ENCODE measurements at places on chromosomes 11 and 22.

GRCh38 chr11:122113836-122114825 is 1.9 kb downstream of the BLID start:
- no peak for DNase-seq

- no peak for DNase-seq
Measured at GRCh38 chr11:2923446-2924375, 5.5 kb downstream of the PHLDA2 start.

- DNase-seq: no peak
Measured at GRCh38 chr11:19218216-19218615, 16.4 kb upstream of the CSRP3 start.

DNA sequence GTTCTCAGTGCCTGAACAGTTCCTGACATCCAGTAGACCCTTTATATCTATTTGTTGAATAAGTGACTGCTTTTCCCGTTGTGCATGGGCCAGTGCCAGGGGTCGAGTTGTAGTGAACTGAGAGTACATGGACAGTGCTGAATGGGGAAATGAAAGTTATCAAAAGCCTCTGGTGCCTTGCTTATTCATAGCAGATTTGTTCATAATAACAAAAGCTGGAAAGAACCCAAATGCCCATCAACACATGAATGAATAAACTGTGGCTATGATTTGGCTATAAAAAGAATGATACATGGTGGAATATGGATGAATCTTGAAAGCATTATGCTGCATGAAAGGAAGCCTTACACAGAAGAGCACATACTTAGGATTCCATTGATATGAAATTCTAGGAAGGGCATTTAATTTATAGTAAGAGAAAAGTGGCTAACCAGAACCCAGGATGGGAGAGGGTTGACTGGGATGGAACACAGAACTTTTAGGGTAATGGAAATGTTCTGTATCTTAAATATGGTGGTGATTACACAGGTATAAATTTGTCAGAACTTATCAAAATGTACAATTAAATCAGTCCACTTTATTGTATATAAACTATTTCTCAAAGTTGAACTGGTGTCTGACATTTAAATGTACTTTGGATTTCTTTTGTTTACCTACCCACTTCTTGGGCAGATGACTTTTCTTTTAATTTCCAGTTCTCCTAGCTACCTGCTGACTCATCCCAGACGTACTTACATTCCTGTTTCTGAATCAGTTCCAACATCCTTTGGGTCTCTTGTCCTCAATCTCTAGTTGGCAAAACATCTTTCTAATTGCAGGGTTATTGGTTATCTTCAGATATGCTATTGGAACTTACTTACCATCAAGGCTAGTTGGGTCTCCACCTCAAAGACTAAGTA is 42.8 kb downstream of the PACS1 start:
- no peak for DNase-seq

GRCh38 chr11:31492320-31492913 is 17.0 kb downstream of the IMMP1L start:
- no peak for DNase-seq

- DNase-seq: no peak
Measured at GRCh38 chr22:48366591-48366990, 1461.1 kb downstream of the BRD1 start.

- DNase-seq: no peak
Measured at GRCh38 chr11:94558932-94559331, 8.2 kb upstream of the PIWIL4 start.

- no peak for DNase-seq
Measured at GRCh38 chr11:124612045-124612444, 817 bp downstream of the PANX3 start.

DNA sequence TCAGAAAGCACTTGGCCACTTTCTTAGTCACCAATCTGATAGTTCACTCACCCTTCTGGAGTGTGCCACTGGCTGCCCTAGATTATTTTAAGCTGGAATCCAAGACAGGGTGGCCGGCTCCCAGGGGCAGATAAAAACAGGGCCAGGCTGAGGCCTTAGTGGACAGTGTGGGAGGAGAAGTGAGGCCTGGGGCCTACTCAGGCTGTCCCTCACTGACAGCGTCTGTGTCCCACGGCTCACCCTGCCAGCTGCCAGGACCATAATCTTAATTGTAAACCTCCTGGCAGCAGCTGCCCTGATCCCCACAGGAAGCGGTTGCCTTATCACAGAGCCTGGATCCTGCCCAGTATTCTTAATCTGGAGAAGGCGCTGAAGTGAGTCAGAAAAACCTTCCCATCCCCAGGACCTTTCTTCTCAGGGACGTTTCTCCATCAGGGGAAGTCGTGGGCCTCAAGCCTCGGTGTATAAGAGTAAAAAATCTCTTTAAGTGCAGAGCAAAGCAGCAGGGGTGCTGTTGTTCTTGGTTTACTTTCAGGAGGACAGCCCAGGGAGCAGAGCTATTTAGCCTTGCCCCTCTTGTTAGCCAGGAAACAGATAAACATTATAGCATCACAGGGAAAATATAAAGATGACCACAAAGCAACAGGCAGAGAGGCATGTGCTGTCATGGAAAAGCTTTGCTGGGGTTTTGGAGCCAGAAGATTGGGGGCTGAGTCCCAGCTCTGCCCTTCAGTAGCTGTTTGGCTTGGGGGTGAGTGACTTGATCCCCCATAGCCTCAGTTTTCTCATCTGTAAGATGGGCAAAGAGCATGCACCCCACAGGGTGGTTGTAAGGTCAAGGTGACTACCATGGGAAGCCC is 39.6 kb downstream of the TSPAN18 start:
- DNase-seq: peak; percentile 21

GRCh38 chr11:134700101-134700640 is 288.1 kb upstream of the B3GAT1 start:
- no peak for DNase-seq

GRCh38 chr11:35487532-35488078 is 37.8 kb downstream of the PAMR1 start:
- DNase-seq: peak; percentile 59

- DNase-seq: no peak
Measured at GRCh38 chr11:96267496-96268032, 75.4 kb downstream of the MAML2 start.

DNA sequence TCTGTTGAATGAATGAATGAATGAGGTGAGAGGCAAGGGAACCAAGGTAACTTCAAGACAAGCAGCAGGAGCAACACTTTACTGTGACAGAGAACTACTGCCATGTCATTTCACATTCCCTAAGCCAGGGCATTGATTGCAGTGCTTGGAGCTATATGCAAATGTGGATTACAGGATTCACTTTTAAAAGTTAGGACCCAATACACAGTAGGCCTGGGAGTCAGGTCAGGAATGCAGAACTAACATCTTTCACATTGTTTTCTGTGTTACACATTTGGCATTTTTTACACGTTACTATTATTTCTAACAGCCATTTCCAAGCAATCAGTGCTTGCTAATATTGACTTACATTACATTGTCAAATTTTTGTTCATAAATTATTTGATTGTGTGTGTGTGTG is 26.2 kb upstream of the ME3 start:
- no peak for DNase-seq

DNA sequence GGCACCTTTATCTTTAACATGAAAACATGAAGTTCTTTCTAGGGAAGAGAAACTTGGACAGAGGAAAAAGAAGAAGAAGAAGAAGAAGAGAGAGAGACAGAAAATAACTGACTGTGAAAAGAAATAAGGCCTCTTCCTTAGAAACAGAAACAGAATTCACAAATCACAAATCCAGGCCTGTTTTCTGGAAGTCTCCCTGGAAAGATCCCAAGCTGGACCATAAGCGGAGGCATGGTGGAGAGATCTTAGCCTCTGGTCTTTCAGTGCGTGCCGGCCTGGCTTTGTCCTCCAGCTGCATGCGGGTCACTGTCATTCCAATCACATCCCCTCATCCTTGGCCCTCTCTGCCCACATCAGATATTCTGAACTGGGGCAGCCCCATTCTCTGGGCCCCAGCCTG is 6.9 kb downstream of the FXYD6 start:
- DNase-seq: no peak

DNA sequence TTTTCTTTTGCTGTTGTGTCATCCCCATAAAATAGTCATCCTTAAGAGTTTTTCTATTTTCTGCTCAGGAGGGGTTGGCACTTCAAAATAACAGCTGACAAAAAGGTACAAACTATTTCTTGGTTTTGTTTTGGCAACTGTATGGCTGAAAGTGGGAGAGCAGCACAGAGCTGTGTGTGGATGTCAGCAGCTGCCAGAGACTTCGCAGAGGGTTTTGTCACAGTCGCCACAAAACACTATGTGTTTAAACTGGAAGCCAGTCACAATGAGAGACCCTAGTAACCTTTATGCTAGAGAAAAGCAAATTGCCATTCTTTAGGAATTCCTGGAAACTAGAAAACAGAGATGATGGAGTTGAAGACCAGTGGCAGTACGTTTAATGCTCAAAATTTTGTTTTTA is 189.6 kb upstream of the CCDC90B start:
- no peak for DNase-seq

DNA sequence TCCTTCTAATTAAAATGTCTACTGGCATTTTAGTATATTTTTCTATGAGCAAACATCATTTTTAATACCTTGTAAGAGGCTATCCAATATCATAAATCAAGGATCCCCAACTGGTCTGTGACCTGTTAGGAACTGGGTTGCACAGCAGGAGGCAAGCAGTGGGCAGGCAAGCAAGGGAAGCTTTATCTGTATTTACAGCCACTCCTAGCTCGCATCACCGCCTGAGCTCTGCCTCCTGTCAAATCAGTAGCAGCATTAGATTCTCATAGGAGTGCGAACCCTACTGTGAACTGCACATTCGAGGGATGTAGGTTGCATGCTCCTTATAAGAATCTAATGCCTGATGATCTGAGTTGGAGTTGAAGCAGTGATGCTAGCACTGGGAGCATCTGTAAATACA is 70.2 kb upstream of the CREB3L1 start:
- DNase-seq: no peak

DNA sequence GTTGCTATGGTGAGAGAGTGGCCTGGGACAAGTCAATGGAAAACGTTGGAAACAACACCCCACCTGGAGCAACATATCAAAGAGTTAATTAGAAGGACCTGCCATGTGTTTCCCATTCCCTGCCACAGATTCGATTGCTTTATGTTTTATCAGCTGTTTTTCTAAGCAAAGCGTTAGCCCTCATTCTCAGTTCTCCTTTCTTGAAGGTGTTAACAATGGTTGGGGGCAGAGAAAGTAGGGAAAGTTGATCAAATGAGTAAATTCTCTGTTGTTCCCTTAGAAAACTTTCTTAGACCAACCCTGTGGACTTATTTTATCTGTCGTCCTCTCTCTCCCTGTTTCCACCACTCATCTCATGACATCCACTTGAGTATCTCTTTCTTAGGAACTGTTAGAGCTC is 102.5 kb downstream of the ADAMTS15 start:
- no peak for DNase-seq

- no peak for DNase-seq
Measured at GRCh38 chr11:4826425-4826824, 5.3 kb downstream of the OR51F2 start.

DNA sequence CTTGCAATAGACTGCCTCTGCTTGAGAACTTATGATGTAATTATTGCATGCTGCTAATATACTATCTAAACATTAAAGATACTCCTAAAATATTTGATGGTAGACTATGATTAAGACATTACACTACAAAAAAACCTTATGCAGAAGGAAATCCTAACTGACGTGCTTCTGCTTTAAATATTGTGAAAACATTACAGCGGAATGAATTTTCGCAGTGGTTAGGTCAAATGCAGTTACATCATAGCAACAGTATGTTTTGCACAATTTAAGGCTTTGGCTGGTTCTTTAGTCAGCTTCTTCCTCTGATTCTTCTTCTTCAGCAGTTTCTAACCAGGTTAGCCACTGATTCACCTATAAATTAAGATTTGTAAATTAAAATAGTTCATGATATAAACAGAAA is 11.2 kb downstream of the EIF4G2 start:
- DNase-seq: no peak

DNA sequence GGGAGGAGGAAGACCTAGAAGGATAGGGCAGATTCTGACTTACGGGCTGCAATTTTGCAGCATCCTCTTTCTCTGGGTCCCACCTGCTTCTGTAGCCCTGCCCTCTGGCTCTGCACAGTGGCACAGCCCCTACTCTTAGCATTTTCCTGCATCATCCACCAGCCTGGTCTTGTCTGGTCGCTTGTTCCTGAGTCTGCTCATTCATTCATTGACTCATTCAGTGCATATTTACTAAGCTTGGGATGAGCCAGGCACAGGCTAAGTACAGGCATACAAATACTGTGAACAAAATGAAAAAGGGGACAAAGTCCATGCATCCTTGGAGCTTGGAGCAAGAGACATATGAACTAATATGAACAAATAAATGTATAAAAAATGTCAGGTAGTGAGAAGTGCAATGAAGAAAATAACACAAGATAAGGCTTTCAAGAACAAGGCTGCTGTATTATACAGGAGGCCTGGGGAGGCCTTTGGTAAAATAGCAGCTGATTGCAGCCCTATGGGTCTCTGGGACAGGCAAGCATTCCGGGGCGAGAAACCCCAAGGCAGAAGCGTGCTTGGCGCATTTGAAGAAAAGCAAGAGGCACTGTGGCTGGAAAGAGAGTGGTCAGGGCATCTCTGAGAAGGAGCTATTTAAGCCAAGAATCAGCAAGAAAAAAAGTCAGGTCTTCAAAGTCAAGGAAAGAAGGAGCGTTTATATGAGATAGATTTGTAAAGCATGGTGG is 108.0 kb upstream of the ALX4 start:
- no peak for DNase-seq

- DNase-seq: no peak
Measured at GRCh38 chr11:11280826-11281225, 72.2 kb downstream of the CSNK2A3 start.

GRCh38 chr11:9130297-9130696 is 38.9 kb upstream of the SCUBE2 start:
- DNase-seq: no peak

GRCh38 chr11:11230802-11231562 is 122.1 kb downstream of the CSNK2A3 start:
- DNase-seq: peak; percentile 63

DNA sequence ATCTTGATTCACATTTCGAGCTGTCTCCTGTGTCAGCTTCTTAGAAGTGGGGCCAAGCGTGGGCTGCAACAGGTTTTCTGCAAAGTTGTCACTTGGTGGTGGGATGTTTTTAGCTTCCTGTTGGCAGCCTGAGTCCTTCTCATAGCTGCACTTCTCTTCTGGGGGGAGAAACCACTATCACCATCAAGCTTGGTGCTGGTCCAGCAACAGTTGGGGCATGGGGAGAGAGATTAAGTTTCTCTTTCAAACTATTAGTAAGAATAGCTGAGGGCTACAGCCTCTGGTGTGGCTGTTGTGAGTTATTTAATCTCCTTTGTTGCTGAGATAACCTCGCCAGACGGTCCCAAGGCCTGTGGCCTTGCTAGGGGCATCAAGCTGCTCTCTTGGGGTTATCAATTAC is 123.3 kb upstream of the CRYBB3 start:
- DNase-seq: no peak

DNA sequence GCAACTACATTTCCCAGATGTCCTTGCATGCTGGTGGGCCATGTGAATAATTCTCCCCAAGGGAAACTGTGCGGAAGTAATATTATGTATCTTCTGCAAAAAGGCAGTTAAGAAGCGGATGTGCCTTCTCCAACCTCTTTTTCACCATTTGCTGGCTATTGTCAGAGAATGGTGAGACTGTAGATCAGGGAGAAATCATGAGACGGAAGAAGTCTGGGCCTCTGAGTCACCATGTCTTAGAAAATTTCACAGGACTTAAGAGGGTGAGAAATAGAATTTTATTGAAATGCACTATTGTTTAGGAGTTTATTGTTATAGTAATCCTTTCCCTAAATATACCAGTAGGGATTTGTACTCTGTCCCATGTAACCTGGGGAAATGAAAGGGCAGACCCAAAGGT is 298.7 kb upstream of the ZC3H12C start:
- no peak for DNase-seq
